ENCODE measurements at places on chromosomes 6 and 20. TPM values are rescaled to one million over a fixed set of nuclear protein-coding genes. Genes with fewer than 3 reads are reported as not detected.

The ARMH2 gene
- 0.29 TPM for polyA plus RNA-seq

The FAM209B gene
- polyA plus RNA-seq, result 0.32 TPM

The TP53RK gene
- polyA plus RNA-seq, result 14.6 TPM

The TMC2 gene
- 0.17 TPM for polyA plus RNA-seq

The OR2J3 gene
- not detected for polyA plus RNA-seq

The MYH7B gene
- 2.3 TPM for polyA plus RNA-seq

The NUS1 gene
- polyA plus RNA-seq, result 32.4 TPM

The LHFPL5 gene
- not detected for polyA plus RNA-seq

The AGPAT4 gene
- 11.6 TPM for polyA plus RNA-seq

The OR12D3 gene
- not detected for polyA plus RNA-seq

The CDH26 gene
- 2.4 TPM for polyA plus RNA-seq

The SCP2D1 gene
- polyA plus RNA-seq, result not detected

The RSPO3 gene
- 8.0 TPM for polyA plus RNA-seq

The RNF182 gene
- polyA plus RNA-seq, result 5.4 TPM

The WFDC12 gene
- polyA plus RNA-seq, result not detected

The NHSL1 gene
- 60.5 TPM for polyA plus RNA-seq

The FNDC11 gene
- 0.66 TPM for polyA plus RNA-seq

The PKIB gene
- polyA plus RNA-seq, result 1.7 TPM

The C6orf141 gene
- polyA plus RNA-seq, result 5.3 TPM

The SLC17A1 gene
- 0.18 TPM for polyA plus RNA-seq

The COL20A1 gene
- 0.31 TPM for polyA plus RNA-seq

The ABHD16B gene
- not detected for polyA plus RNA-seq

The B3GALT4 gene
- 3.8 TPM for polyA plus RNA-seq

The GMPR gene
- polyA plus RNA-seq, result 3.6 TPM

The BEND3 gene
- polyA plus RNA-seq, result 6.2 TPM

The PRKN gene
- 2.7 TPM for polyA plus RNA-seq

The UQCC2 gene
- polyA plus RNA-seq, result 51.2 TPM

The ECT2L gene
- 2.1 TPM for polyA plus RNA-seq

The TTK gene
- polyA plus RNA-seq, result 21.2 TPM

The BMP5 gene
- 81.3 TPM for polyA plus RNA-seq

The LRP11 gene
- 28.4 TPM for polyA plus RNA-seq

The SH3BGRL2 gene
- 30.4 TPM for polyA plus RNA-seq

The SLCO4A1 gene
- 0.54 TPM for polyA plus RNA-seq
